ENCODE measurements at places on chromosomes 1 and 21. TPM values are rescaled to one million over a fixed set of nuclear protein-coding genes. Genes with fewer than 3 reads are reported as not detected.

GRCh38 chr1:199861020-199861795 is 166.3 kb upstream of the NR5A2 start:
- no peak for DNase-seq

DNA sequence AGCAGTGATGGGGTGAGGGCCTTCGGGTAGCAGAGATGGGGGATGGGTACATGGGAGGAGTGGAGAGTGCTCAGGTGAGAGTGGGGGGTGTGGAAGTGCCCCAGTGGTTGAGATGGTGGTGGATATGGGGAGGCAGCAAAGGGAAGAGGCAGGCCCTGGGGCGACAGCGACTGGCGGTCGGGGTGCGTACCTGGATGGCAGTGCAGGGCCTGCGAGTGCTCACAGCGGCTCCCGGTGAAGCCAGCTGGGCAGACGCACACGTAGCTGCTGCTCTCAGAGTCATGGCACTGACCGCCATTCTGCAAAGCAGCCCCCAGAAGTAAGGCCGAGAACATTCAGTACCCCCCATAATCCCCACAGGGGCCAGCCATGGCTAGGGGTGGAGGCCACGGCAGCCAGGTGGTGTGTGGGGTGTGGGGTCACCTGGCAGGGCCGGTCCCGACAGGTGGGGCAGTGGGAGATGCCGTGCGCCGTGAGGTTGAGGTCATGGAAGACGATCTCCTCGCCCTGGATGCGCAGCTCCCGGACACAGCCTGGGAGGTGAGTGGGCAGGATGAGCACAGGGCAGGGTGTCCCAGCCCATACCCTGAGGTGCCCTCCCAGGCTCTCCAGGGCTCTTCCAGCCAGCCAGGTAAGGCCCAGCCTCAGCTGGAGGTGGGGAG is 18.9 kb downstream of the LDLRAD2 start:
- no peak for DNase-seq

GRCh38 chr21:46185716-46186115 is 1.5 kb upstream of the SPATC1L start:
- no peak for DNase-seq

GRCh38 chr1:109371341-109371739 is 26.4 kb downstream of the SORT1 start:
- no peak for DNase-seq

DNA sequence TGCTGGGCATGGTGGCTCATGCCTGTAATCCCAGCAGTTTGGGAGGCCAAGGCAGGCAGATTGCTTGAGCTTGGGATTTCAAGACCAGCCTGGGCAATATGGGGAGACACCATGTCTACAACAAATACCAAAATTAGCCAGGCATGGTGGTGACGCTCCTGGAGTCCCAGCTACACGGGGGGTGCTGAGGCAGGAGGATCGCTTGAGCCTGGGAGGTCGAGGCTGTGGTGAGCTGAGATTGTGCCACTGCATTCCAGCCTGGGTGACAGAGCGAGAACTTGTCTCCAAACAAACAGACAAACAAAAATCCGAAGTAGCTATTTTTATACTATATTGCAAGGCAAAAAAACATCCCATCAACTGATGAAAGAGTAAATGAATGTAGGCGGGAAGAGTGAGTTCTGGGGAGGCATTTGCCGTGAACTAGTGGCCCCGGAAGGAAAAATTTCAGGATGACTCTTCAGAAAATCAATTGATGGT is 40.6 kb downstream of the NCMAP start:
- DNase-seq, result no peak

DNA sequence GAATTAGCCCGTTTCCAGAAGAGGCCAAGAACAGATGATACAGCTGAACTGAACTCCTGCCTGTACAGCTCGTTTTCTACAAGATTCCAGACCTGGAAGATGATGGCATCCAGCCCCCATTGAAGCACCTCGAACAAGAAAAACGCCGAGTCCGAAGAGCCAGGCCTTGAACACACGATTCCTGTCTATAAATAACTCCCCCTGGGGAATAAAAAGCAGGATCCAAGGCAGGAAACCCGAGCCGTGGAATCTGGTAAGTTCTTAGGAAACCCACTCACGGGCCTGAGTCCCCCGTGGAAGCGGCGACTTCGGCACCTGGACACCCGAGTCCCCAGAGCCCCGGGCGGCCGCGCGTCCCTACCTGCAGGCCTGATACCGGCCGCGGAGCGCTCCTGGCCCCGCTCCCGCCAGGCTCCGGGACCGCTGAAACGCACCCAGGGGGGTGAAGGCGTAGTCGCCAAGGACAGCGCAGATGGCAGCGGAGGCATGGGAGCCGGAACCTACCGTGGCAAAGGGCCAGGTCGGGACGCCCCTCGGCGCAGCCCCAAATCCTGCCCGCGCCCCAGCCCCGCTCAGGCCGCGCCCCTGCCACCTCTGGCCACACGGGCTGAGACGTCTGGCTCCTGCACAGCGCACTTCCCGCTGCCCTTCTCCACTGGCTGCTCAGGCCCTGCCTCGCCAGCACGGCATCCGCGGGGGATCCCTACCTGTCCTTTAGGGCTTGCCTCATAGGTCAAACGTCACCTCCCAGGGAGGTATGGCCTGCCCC is 14.0 kb upstream of the HLCS start:
- DNase-seq, result no peak

- no peak for DNase-seq
Measured at GRCh38 chr1:156245451-156246232, 2.2 kb downstream of the PAQR6 start.

- peak; percentile 91 for DNase-seq
Measured at GRCh38 chr1:85581802-85582686, 1.5 kb downstream of the CCN1 start.

DNA sequence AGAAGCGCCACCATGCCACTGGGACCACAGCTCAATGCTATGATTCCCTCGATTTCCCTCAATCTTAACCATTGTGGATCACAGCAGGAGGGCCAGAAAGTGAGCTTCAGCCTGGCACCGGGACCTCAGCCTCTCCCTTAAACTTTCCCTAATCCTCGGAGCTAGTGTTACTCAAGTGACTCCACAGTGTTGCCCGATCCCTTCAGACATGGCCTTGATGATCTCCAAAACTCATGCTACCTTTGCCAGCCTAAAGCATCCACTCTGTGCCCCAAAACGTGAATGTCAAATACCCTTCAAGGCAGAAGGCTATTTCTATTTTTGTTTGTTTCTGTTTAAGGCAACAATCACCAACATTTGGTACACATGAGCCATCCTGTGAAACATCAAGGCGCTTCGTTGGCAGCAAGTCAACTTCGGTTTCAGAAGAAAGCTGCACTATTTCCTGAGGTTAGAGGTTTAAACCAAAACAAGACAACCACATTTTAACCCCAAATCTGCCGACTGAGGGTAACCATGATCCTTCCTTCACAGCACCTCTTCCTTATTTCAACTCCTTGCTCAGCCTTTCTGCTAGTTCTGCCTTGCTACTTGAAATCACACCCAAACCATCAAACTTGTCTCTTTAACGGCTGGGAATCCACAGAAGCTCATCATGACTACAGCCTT is 94.4 kb upstream of the KRTAP19-8 start:
- DNase-seq, result no peak

DNA sequence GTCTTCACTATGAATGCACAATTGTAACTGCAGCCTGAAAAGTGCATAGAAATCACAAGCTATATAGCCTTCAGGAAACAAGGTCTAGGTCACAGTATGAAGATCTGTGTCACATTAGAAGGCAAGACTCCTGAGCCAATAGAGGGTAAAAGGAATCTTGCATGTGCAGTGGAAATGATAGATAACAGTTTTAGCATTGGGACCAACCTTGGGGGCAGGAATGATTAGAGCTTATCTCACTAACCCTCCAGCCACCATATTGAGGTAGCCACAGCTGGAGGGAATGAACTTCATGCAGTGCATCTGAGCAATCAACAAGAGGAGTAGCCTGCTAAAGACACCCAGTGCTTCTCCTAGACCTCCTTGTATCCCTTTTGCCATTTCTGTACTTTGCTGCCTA is 390.1 kb downstream of the LTN1 start:
- DNase-seq, result no peak

CR1 gene
- total RNA-seq, result 0.51 TPM

FUCA1 gene
- total RNA-seq, result 23.5 TPM
